Heart right ventricle (tissue), 16 donors: ENCODE measurements at places on chromosomes 12 and 14. TPM values are rescaled to one million over a fixed set of nuclear protein-coding genes. Genes with fewer than 3 reads are reported as not detected.
A peak's percentile ranks its signal among the peaks of the same experiment; 100 is the strongest.

DNA sequence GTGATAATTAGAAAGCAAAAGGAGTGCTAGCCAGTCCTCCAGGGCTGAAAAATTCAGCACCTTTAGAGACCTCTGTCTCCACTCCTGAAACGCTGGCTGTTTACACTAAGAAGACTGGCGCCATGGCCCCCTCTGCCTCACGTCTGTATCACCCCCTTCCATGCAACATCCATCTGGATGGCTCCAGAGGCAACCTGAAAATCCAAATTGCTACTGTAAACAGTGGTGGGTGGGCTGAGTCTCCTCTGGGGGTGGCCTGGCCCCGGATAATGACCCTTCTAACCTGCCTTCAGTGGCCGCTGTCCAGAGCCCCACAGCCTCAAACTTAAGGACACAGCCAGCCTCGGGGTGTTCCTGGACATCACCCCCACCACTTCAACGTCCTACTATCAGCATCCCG, 1.4 kb downstream of the PRKD1 start:
- DNase-seq: no peak

DNA sequence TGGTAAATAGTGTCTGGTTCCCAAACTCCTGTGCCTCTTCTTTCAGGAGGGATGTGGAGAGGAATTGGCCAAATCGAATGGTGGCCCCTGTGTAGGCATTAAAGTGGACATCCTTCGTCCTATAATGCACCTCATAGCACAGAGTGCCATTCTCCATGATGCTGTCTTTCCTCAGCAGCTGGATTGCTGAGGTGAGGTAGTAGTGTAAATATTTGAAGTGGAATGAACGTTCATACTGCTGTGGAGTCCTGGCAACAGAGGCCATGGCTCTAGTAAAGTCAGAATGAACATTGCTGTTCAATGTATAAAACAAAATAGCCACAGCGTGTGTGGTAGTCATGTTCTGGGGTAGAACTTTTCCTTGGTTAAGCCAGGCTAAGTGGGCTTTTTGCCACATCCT, 2.7 kb downstream of the ART4 start:
- DNase-seq: no peak

GRCh38 chr14:96351986-96352385, 11.2 kb downstream of the ATG2B start:
- DNase-seq: no peak

DNA sequence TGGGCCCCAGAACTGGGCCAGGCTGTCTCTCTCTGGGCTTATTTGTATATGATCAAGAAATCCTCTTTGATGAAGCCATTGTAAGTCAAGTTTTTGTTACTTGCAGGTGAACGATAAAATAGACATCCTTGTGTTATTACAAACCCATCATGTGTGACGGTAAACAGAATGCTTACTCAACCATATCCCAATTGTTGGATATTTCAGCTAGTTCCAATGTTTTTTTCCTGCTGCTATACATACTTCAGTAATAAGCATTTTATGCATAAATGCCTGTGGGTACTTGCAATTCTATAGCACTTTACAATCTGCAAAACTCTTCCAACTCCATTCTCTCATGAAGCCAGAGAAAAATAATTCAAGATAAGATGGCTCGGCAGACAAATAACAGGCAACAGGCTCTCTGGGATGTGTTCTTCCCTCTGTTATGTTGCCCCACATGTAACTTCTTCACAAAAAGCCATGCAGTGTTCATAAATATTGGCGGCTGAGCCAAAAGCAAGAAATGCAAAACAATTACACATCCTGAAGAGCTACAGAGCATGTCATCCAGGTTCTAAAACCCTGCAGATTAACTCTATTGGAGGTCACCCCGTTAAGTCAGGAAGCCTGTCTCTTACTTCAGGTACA, 69.5 kb downstream of the CLMN start:
- no peak for DNase-seq

DNA sequence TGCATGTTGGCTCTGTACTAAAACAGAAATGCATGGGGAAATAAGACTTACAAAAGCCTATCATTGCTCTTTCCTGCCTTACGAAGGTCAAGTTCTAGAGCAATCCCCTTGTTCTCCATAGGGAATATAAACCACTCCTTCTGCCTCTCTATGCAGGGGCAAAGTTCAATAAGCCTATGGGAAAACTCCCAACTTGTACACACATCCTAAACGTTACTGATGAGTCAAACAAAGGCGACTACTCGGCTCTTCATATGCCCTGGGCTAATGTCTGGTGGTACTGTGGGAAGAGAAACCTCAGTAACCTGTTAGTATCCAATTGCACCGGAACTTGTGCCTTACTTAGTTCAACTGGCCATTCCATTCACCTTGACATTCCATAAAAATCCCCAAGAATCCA, 32.7 kb downstream of the PRMT8 start:
- no peak for DNase-seq

DNA sequence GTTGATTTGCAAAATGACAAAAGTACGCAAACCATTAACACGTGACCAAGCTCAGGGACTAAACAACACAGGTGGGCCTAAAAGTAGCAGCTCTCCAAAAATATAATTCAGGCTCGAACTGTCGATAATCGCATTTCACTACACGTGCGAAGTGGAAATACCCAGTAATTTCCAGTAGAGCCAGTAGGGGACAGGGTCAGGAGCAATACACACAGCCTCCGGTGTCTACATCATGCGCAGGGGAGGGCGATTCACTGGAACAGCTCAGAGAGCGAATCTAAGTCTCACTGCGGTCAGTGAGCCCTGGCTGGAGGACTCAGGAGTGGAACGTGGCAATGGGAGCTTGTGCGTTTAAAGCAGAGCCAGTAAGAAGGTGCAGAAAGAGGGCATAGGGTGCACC, 40.4 kb downstream of the SETD3 start:
- DNase-seq: no peak

DNA sequence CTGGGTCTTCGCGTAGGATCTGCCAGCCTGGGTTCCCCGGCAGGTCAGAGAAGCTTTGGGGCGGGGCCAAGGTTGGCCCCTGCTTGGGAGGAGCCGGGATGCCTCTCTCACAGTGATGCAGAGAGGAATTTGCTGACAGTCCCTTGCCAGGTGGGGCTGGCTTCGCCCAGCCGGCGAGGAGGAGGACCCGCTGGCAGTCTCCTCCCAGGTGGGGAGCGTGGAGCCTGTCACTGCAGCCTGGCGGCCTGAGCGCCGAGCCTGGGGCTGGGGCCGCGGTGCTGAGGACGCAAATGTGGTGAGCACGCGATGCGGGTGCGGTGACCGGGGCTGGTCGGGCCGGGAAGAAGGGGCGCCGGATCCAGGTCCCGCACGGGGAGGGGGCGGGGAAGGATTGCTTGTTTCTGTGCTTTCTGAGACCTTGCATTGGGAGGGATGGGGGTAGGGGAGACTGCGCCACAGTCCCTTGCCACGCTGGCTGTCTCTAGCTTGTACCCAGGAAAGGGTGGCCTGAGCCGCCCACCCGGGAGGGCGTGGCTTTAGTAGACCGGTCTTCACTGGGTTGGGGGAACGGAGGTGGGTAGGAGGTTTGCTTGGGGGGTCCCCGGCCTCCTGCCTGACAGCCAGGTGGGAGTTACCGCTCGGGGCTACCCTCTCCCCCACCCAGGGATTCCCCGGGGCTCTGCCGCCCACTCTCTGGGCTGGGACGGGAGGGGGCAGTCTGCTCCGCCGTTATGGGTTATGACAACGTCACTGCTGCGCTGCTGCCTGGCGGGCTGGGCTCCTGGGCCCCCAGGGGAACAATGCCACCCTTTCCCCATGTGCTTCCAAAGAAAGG, at the start of gene TMEM63C:
TSS of gene TMEM63C (plus strand) at position 196 of the 835 bp plus-strand sequence. CDS start 37,016 bp downstream, outside the sequence.
- DNase-seq: no peak

GRCh38 chr12:100955139-100955538, 160.6 kb downstream of the ANO4 start:
- DNase-seq: no peak

GRCh38 chr12:104506676-104507401, 50.1 kb downstream of the CHST11 start:
- peak; percentile 68 for DNase-seq

- DNase-seq: no peak
Observed at GRCh38 chr12:16285586-16285985, 8.1 kb upstream of the SLC15A5 start.

GRCh38 chr12:111870706-111871105, 28.7 kb downstream of the MAPKAPK5 start:
- no peak for DNase-seq

DNA sequence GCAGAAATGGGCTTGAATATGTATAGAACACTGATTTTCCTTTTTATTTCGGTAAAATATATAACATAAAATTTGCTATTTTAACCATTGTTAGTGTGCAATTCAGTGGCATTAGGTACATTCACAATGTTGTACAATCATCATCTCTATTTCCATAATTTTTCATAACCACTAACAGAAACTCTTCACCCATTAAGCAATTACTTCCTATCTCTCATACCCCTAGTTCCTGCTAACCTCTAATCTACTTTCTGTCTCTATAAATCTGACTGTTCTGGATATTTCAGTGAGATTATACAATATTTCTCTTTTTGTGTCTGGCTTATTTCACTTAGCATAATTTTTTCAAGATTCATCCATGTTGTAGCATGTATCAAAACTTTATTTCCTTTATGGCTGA, 8.9 kb upstream of the RNF212B start:
- DNase-seq: no peak

DNA sequence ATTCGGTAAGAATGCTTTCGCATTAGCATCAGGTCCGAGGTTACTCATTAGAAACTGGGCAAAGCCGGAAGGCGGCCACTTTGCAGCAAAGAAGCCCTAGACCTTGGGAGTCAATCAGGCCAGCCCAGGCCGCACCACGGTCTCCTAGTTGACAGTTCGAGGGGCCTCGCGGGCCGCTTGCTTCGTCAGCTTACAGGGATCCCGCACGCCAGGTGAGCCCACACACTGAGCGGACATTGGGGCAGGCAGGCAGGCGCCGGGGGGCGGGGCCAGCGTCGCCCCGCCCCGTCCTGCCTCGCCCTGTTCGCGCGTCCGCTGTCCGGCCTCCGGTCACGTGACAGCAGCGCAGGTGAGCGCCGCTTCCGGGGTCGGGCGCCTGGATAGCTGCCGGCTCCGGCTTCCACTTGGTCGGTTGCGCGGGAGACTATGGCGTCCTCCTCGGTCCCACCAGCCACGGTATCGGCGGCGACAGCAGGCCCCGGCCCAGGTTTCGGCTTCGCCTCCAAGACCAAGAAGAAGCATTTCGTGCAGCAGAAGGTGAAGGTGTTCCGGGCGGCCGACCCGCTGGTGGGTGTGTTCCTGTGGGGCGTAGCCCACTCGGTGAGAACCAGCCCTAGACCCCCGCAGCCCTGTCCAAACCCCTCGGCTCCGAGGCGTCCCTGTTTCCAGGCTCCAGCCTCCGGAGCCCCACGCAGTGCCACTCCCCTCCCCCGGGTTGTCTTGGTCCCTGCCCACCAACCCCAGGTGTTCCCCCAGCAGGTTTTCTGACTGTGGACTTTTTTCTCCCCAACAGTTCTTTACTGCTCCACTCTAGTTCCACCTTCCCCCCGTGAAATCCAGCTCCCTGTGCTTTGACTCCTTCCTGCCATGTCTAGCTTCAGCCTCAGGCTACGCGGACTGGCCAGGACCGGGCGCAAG, at the start of gene PIP4K2C:
TSS of gene PIP4K2C (plus strand) at position 329 of the 918 bp plus-strand sequence. CDS start at position 427, 98 bp downstream.
- DNase-seq: peak; percentile 73

GRCh38 chr12:31306866-31307265, 19.1 kb downstream of the SINHCAF start:
- DNase-seq: no peak

GRCh38 chr12:104600036-104600712, 143.4 kb downstream of the CHST11 start:
- DNase-seq: no peak

GRCh38 chr14:29037411-29037810, 270.8 kb downstream of the FOXG1 start:
- DNase-seq: no peak

DNA sequence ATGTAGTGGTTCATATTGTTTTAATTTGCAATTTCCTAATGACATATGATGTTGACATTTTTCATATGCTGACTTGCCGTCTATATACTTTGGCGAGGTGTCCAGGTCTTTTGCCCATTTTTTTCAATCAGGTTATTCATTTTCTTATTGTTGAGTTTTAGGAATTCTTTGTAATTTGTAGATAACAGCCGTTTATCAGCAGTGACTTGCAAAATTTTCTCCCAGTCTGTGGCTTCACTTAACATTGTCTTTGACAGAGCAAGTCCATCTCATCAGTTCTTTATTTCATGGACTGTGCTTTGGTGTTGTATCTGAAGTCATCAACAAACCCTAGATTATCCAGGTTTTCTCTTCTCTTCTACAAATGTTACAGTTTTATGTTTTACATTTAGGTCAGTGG, 12.6 kb upstream of the KLHDC2 start:
- no peak for DNase-seq

Gene TAS2R10
- polyA plus RNA-seq: 0.37 TPM

Gene PTGDR
- polyA plus RNA-seq: 1.9 TPM

Gene TGFB3
- polyA plus RNA-seq: 9.9 TPM

Gene SLCO1B1
- not detected for polyA plus RNA-seq

Gene COCH
- polyA plus RNA-seq: 0.49 TPM

Gene OR6C1
- polyA plus RNA-seq: not detected

Gene CAPZA3
- not detected for polyA plus RNA-seq

Gene VRTN
- not detected for polyA plus RNA-seq
